Prostate gland (tissue), 2 donors: ENCODE measurements at places on chromosomes 2 and 18. TPM values are rescaled to one million over a fixed set of nuclear protein-coding genes. Genes with fewer than 3 reads are reported as not detected.

MC4R gene
- not detected for total RNA-seq

PTCD3 gene
- 95.1 TPM for total RNA-seq

POLR1B gene
- total RNA-seq = 14.0 TPM

LIPG gene
- total RNA-seq = 28.5 TPM

SLC19A3 gene
- total RNA-seq = 1.3 TPM

- H3K27me3 ChIP-seq = no peaks in the 10 kb centered on the region
- no peak overlapping the region for H3K27ac ChIP-seq
- H3K4me3 ChIP-seq = no peak overlapping the region
- peaks cover 3% of the 10 kb centered on the region for H3K4me1 ChIP-seq
- no peak for DNase-seq
These were observed 157.0 kb upstream of the ACAA2 start for GRCh38 chr18:49970319-49970718.

DNA sequence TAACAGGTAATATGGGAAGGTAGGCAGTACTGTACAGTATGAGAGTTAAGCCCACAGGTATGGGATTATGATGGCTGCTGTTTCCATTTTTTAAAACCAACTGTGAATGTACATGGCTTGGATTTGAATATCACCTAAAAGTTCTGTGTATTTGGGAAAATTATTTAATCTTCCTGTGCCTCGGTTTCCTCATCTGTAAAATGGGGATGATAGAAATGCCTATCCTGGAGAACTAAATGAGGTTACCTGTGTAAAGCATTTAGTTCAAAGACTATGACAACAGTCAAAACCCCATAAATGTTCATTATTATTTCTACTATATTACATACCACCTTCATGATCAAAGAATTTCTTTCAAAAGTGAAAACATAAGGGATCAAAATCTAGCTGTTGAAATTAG lies 3.6 kb downstream of the KLHL41 start:
- no peak overlapping the region for H3K27ac ChIP-seq
- H3K36me3 ChIP-seq = no peaks in the 10 kb centered on the region
- no peaks in the 10 kb centered on the region for H3K4me1 ChIP-seq
- H3K4me3 ChIP-seq = no peak overlapping the region
- no peak for DNase-seq

DNA sequence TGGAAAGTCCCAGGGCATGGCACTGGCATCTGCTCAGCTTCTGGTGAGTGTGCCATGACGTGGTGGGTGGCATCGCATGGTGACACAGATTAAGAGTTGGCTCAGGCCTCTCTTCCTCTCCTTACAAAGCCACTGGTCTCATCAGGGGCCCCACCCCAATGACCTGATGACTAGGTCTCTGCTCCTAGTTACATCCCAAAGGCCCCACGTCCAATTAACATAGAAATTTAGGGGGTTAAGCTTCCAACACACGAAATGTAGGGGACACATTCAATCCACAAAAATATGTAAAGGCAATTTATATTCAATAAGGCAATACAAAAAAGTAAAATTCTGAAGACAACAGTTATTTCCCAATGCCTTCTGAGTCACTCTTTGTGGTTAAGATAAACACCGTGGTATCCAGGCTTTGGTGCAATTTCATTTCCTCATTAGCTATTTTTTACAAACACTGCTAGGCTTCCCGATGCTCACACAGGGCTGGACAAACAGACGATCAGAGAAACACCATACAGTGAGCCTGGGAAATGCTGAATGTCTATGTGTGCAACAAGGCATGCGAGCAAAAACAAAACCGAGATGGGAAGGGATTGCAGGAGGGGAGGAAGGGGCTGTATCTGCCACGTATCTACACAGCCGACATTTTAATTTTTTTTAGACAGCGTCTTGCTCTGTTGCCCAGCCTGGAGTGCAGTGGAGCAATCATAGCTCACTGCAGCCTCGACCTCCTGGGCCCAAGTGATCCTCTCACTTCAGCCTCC lies 67.2 kb downstream of the MBP start:
- no peaks in the 10 kb centered on the region for H3K36me3 ChIP-seq
- no peaks in the 10 kb centered on the region for H3K27me3 ChIP-seq
- H3K4me3 ChIP-seq = no peak overlapping the region
- peak overlapping the region; percentile 25 for H3K27ac ChIP-seq
- H3K4me1 ChIP-seq = no peaks in the 10 kb centered on the region
- DNase-seq = no peak

DNA sequence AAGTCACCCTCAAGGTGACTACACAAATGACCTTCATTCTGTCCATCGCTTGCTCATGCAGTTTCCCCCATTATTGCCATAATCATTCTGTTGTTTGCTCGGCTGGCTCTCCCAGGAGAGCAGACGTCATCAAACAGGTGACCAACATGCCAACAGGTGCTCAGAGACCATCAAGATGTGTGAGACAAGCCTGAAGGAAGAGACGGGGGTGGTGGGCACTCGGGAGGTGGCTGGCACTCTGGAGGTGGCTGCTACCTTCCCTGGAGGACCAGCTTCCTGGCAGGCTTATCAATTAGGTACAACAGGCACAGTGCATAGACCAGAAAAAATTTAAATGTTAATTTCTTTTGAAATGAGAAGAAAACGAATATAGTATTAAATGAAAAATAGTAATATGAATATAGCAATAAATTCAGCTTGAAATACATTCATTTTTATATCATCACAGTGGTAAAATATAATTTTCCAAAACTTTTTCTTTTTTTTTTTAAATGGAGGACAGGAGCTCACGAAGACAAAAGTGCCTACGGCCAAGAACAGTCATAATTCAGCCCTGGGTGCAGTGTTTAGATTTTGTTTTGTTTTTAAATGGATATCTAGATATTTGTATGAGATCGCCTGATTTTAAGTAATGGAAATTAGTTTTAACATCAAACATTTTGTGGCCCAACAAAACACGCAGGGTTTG lies 16.9 kb upstream of the HAAO start:
- H3K36me3 ChIP-seq = no peaks in the 10 kb centered on the region
- H3K27ac ChIP-seq = peak overlapping the region; percentile 100
- peak overlapping the region; percentile 73 for H3K4me3 ChIP-seq

- no peaks in the 10 kb centered on the region for H3K36me3 ChIP-seq
- no peak overlapping the region for H3K27ac ChIP-seq
- H3K27me3 ChIP-seq = no peaks in the 10 kb centered on the region
- DNase-seq = no peak
- no peak overlapping the region for H3K4me3 ChIP-seq
These were observed 38.0 kb downstream of the HJURP start for GRCh38 chr2:233816334-233816733.

DNA sequence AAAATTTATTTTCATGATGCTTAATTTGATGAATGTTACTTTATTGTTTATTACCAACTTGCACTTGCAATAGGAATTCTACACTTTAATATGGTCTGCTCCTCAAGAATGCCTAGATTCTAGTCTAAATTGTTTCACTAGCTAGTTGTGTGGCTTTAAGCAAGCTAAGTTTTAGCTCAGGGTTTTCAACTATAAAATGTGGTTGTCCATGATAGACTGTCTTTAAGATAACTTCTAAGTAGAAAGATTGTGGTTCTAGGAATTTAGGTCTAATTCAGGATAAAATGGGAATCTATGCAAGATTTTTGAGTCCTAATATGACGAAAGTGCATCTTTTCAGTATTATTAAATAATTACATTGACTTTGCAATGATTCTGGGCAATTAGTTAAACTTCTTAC lies 294.0 kb downstream of the PLCL1 start:
- no peaks in the 10 kb centered on the region for H3K4me1 ChIP-seq
- H3K36me3 ChIP-seq = no peaks in the 10 kb centered on the region
- no peak overlapping the region for H3K4me3 ChIP-seq
- DNase-seq = no peak
- no peak overlapping the region for H3K27ac ChIP-seq

- no peaks in the 10 kb centered on the region for H3K4me1 ChIP-seq
- DNase-seq = no peak
- H3K4me3 ChIP-seq = no peak overlapping the region
- H3K27me3 ChIP-seq = no peaks in the 10 kb centered on the region
- no peaks in the 10 kb centered on the region for H3K36me3 ChIP-seq
- H3K27ac ChIP-seq = no peak overlapping the region
These were observed 433.7 kb downstream of the MBD2 start for GRCh38 chr18:53790786-53791185.

DNA sequence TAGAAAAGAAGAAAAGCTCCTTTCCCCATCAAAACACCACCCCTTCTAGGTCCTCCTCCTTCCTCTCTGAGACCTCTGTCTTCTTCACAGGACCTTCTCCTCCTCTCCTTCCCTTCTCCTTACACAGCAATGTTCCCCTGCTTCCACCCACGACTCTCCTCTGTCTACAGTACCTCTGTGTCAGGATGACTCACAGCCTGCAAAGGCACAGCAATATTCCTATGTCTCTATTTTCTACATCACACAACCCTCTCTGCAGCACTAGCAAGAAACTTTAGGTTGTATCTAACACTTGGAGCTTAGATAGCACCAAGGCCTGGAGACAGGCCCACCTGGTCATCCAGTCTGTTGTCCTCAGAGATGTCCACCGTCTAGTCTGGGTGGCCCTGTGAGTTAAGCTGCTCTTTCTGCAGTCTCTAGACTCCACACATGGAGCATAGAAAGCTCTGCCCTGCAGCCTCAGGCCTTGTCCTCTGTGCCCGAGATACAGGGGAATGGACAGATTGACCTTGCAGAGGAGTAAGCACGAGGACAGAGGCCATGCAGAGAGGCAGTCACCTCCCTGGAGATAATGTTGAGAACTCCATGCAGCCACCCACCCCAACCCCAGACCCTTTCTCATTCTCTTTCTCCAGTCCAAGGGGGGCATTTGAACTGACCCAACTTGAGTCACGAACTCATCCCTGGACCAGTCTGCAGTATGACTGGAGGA lies 212.0 kb downstream of the TNS1 start:
- no peak overlapping the region for H3K27ac ChIP-seq
- no peaks in the 10 kb centered on the region for H3K36me3 ChIP-seq
- no peaks in the 10 kb centered on the region for H3K4me1 ChIP-seq
- no peak overlapping the region for H3K4me3 ChIP-seq
